ENCODE measurements at places on chromosomes 1 and 21.

DNA sequence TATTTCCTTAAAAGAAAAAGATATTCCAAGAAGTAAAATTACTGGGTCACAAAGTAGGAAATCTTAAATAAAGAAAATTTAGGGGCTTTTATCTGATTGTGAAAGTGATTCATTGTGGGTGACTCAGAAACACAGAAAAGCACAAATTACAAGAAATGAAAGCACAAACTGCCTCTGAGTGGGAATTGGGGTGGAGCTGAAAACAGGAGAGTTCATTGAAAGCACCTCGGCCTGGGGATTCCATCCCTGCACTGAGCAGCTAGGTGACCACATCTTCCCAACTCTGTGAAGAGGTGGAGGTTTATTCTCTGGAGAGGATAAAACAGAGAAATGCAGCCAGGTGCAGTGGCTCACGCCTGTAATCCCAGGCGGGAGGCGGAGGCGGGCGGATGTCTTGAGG, 7.4 kb downstream of the GJA4 start:
- DNase-seq, result no peak

DNA sequence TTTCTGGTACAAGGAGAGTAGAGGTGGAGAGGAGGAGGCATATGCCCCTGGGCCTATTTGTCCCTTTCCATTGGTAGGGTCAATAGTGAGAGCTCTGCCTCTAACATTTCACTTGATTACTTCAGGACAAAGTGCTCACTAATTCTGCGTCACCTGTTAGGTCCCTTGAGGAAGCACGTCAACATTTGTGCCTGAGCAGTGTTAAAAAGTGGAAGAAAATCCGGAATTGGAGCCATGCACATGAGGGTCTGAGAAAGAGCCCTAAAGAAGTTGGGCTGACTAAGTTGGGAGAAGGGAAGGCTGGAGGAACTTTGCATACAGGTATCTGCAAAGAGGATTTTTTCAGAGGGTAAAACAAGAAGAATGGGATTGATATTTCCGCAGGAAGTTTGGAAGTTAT, 1.9 kb downstream of the SLC25A44 start:
- DNase-seq, result no peak

DNA sequence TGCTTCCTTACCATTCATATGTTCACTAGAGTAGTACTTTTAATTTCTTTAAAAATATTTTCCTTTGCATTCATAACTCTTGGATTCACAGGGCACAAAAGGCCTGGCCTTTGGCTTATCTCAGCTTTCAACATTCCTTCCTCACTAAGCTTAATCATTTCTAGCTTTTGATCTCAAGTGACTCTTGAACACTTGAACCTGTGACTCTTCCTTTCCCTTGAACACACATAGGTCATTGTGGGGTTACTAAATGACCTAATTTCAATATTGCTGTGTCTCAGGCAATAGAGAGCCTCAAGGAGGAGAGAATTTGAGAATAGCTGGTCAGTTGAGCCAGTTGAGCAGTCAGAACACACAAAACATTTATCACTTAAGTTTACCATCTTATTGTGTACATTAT, 49.9 kb downstream of the COL11A1 start:
- no peak for DNase-seq

DNA sequence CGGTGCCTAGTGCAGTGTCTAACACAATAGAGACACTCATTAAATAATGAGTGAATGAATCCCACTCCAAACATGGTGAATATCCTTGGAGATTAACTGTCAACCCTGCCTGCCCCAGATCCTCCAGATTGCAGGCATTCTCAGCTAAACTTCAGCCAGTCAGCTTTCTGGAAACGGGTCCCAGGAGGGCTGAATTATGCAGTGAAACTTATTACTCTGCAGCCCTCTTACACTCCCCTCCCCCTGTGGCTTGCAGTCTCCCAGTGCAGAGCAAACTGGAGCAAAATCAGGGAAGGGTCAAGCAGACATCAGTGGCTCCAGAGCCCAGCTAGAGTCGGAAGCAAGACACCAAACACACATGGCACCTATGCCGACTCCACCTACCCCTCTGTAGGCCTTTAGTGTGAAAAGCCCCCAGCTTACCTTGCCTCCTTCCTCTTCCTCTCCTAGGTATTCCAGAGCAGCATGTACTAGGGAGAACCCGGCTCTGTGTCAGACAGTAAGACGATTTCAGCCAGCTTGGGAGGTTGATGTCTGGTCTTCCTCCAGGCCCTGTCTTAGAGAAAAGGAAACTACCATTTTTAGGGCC, 6.5 kb upstream of the RGS16 start:
- DNase-seq, result no peak

Data from smooth muscle cell of the brain vasculature (primary cell).